ENCODE measurements at places on chromosomes 12 and 14. TPM values are rescaled to one million over a fixed set of nuclear protein-coding genes. Genes with fewer than 3 reads are reported as not detected.

DNA sequence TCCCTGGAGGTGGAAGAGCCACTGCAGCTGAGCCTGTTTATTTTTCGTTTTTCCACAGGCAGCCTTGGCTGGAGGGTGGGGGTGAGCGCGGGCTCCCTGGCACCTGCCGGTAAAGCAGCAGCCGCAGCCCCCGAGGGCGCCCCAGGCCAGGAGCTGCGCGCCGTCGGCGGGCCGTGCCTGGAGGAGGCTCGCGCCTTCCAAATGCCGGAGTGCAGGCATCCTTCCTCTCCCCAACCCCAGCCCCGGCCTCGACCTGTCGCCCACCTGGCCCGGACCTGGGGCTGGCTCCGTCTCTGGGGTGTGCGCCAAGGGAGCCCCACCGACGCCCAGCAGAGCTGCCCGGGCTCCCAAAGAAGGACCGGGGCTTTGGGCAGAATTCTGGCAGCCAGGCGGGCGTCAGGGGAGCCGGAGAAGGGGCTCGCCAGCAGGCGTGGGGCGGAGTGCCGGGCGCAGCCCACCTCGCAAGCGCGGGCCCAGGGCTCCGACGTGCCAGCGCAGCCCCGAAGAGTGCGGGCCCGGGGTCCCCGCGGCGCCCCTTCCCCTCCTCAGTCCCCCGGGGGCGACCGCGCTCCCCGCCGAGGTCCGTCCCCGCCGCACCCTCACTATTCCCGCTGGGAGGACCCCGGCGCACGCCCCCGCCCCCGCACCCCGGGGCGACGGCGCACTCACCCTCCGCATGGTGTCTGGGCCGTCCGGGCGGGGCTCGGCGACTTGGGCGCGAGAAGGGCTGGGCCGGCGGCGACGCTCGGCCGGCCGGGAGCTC, 130.3 kb downstream of the NDUFA12 start:
- H3K36me3 ChIP-seq: no peaks in the 10 kb centered on the region
- H3K27me3 ChIP-seq: peaks cover 53% of the 10 kb centered on the region
- H3K4me1 ChIP-seq: peaks cover 10% of the 10 kb centered on the region

DNA sequence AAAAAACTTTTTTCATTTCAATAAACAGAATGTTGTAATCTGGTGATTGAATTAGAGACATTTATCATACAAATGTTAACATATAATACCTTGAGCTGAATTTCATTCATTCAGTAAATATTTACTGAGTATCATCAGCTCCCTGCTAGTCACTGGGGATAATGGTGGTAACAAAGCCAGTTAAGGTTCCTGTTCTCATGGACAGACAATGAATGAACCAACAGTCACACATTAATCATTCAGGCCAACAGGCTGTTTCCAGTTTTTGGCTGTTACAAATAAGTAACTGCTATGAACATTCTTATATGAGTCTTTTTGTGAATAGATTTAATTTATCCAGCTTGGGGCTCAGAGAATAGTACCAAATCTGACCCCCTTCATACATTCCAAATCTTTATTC, 13.5 kb downstream of the EXD2 start:
- no peak for DNase-seq
- no peak overlapping the region for H3K4me3 ChIP-seq
- no peak overlapping the region for H3K27ac ChIP-seq
- no peaks in the 10 kb centered on the region for H3K27me3 ChIP-seq
- peaks cover 9% of the 10 kb centered on the region for H3K4me1 ChIP-seq

The FAM181A gene
- total RNA-seq: not detected

DNA sequence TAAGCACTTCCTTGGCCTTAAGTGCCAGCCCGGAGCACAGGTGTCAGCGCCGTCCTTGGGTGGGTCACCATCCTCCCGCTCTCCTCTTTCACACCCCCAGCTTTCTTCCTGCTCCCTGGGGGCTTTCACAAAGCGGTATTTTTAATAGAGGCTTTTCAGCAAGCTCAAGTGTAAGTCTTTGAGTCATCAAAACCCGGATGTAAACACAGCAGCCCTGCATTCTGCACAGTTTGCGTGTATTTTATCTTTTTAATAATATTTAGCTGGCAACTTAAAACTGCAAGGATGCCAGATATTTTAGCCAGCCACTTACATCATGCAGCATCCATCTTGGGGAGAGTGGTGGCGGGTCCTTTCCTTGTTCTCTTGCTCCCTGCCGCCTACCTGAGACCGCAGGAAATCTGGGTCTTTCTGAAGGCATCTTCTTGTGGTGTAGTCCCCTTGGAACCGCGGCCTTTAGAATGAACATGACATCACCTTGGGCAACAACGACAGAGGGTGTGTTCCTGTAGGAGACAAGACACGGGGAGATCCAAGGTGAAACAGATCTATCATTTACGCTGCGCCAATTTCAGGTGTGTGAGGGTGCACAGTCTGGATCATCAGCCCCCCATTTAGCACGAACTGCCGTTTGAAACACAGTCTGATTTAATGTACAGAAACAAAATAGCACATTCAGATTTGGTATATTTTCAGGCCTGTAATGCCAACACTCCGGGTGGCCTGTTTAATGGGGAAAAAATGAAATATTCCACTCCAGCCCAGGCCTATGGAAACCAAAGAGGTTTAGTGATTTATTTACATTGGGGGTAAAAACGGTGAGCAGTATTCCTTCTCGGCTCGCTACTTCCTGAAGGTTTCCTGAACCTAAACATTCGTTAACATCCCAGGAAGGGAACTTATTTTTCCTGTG, 12.5 kb upstream of the IRF2BPL start:
- no peaks in the 10 kb centered on the region for H3K36me3 ChIP-seq
- peak; percentile 47 for DNase-seq
- H3K27me3 ChIP-seq: peaks cover 3% of the 10 kb centered on the region
- peak overlapping the region; percentile 100 for H3K27ac ChIP-seq
- peaks cover 86% of the 10 kb centered on the region for H3K4me1 ChIP-seq
- peak overlapping the region; percentile 63 for H3K4me3 ChIP-seq

DNA sequence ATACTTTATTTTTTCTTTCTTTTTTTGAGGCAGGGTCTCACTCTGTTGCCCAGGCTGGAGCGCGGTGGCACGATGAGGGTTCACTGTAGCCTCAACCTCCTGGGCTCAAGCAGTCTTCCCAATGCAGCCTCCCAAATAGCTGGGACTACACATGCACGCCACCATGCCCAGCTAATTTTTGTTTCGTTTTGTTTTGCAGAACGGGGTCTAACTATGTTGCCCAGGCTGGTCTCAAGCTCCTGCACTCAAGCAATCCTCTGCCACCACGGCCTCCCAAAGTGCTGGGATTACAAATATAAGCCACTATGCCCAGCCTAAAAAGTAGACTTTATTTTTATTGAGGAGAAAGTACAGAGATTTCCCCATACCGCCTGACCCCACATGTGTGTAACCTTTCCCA, 4.7 kb upstream of the MSI1 start:
- H3K27ac ChIP-seq: no peak overlapping the region
- DNase-seq: no peak
- H3K4me3 ChIP-seq: no peak overlapping the region
- peaks cover 70% of the 10 kb centered on the region for H3K27me3 ChIP-seq
- no peaks in the 10 kb centered on the region for H3K36me3 ChIP-seq
- H3K4me1 ChIP-seq: peaks cover 12% of the 10 kb centered on the region

GRCh38 chr14:68663385-68664076, 129.3 kb downstream of the ZFP36L1 start:
- peaks cover 34% of the 10 kb centered on the region for H3K4me1 ChIP-seq
- no peaks in the 10 kb centered on the region for H3K27me3 ChIP-seq
- H3K36me3 ChIP-seq: no peaks in the 10 kb centered on the region
- H3K27ac ChIP-seq: peak overlapping the region; percentile 79
- H3K4me3 ChIP-seq: peak overlapping the region; percentile 70

- no peaks in the 10 kb centered on the region for H3K27me3 ChIP-seq
- no peaks in the 10 kb centered on the region for H3K36me3 ChIP-seq
- DNase-seq: no peak
- H3K27ac ChIP-seq: no peak overlapping the region
- H3K4me3 ChIP-seq: no peak overlapping the region
Observed at GRCh38 chr14:104169005-104169698, 30.8 kb downstream of the KIF26A start.
